Ascending aorta (tissue), 2 donors: ENCODE measurements at places on chromosomes 16 and 17. TPM values are rescaled to one million over a fixed set of nuclear protein-coding genes. Genes with fewer than 3 reads are reported as not detected.

The KRT24 gene
- total RNA-seq: not detected

DNA sequence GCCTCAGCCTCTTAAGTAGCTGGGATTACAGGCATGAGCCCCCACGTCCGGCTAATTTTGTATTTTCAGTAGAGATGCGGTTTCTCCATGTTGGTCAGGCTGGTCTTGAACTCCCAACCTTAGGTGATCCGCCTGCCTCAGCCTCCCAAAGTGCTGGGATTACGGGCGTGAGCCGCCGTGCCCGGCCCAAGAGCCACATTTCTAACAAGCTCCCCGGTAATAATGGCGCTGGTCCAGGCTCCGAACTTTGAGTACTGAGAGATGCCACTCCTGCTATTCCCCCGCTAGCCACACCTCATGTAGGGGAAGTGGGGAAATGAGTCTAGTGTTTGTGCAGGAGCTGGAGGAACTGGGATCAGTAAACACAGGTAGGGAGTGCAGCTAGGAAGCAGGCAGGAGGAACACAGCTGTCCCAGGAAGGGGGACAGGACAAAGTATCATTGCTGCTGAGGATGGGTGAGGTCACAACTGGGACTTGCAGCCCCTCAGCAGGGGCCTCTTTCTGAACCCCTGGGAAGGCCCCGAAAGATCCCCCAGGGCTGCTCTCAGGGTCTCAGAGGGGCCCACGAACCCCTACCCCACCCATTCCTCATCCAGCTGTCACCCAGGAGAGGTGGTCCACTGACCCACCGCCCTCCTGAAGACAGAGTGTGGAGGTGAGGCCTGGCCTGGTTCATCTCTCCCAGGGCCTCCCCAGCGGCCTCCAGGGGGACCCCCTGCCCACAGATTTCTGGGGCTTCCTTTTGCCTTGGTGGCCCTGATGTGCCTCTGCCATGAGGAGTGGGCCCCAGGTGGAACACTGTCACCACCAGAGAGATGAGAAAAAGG is 3.7 kb upstream of the KREMEN2 start:
- DNase-seq: no peak

DNA sequence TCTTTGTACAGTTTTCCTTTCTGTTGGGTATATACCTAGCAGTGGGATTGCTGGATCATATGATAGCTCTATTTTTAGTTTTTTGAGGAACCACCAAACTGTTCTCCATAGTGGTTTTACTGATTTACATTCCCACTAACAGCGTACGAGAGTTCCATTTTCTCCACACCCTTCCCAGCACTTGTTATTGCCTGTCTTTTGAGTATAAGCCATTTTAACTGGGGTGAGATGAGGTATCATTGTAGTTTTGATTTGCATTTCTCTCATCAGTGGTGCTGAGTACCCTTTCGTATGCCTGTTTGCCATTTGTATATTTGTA is 887 bp upstream of the EVI2B start:
- no peak for DNase-seq

DNA sequence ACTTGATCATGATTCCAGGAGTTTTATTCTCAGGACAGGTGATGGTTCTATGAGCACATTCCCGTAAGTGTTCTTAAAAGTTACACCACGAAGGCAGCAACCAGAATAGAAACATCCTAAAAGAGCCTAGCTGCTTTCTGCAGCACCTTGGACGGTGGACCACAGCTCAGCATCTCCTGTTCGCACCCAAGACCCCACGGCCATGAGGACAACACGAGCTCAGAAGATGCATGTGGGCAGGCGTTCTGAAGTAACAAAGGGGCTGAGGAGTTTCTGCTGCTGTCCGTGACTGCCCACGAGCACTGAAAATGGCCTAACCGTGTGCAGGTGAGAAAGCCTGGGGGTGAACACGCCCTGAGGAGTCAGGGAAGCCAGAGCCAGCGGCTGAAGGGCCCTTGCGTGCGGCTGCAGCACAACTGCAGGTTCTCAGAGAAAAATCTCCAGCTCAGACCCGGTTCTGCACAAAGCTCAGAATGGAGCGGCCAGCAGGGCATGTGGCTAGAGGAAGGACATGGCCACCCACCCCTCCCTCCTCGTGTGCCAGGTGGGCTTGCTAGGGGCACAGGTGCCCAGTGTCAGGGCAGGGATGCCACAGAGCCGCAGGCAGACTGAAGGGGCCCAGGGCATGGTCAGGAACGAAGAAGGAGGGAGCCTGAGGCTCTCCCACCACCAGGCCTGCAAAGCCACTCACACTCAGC is 10.8 kb upstream of the C16orf95 start:
- no peak for DNase-seq

DNA sequence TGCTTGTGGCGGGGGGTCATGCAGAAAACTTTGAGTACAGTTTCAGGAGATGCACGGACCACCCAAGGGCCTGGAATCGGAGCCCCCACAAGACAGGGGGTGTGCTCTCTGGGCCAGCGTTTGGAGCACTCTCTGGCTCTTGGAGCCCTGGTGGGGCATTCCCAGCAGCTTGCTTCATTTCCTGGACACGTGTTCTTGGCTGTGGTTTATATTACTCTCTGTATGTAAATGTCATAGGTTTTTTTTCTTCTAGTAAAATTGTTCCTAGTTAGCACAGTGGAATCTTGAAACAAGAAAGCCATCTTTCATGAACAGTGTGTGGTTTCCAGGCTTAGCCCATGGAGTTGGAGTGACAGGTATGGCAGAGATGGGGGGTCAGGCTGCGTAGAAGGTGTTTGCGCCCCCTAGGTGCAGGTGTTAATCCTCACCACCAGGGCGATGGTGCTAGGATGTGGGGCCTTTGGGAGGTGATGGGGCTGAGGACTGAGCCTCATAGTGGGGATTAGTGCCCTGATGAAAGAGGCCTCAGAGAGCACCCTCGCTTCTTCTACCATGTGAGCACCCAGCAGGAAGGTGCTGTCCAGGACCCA is 79.8 kb downstream of the JPH3 start:
- no peak for DNase-seq

- DNase-seq: no peak
These were observed 183.1 kb upstream of the CCL2 start for GRCh38 chr17:34071886-34072420.

The CD19 gene
- total RNA-seq: not detected

The TBC1D3C gene
- total RNA-seq: not detected

The KRTAP17-1 gene
- not detected for total RNA-seq

- DNase-seq: no peak
These were observed 202.7 kb downstream of the CDH11 start for GRCh38 chr16:64919141-64919540.

GRCh38 chr17:34692920-34693319 is 113.5 kb downstream of the TMEM132E start:
- no peak for DNase-seq

The UMOD gene
- not detected for total RNA-seq

The CIBAR2 gene
- total RNA-seq: not detected

The SPATA22 gene
- total RNA-seq: not detected

The PMFBP1 gene
- total RNA-seq: not detected

- no peak for DNase-seq
These were observed 43.0 kb upstream of the MYOCD start for GRCh38 chr17:12622726-12623125.

DNA sequence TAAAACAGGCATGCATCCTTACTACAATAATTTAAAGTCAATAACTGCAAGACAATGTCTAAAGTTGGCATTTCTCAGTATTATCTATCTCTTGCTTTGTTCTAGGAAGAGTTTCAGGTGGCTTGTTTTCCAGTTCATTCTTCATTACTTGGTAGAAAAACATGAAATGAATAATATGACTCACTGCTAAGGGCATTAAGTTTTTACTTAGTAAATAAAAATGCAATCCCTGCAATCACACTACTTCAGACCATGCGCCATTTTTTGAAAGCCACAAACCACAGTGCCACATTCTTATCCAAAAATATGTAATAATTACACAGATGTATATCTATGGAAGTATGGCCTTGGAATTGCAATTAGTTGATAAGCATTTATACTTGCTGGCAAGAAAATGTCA is 55.4 kb downstream of the CREBBP start:
- DNase-seq: no peak

DNA sequence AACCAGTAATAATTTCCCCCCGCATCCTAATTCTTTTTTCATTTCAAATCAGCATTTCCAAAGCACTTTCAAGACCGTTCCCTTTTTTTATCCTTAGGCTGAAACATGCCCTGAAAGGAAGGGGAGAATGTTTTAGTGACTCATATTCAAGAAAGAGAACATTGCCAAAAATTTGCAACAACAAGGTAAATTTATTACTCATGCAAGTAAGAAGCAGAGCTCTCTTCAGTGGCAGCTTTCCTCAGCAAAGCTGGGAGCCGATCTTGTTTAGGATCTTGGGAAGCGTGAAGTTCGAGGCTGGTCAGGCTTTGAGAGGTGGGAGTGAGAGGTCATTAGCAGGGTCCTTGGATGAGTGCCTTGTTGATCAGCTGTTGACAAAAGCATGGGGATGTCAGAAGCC is 129.5 kb downstream of the PRKCA start:
- DNase-seq: no peak

- no peak for DNase-seq
These were observed 59.6 kb downstream of the ABAT start for GRCh38 chr16:8733849-8734540.

DNA sequence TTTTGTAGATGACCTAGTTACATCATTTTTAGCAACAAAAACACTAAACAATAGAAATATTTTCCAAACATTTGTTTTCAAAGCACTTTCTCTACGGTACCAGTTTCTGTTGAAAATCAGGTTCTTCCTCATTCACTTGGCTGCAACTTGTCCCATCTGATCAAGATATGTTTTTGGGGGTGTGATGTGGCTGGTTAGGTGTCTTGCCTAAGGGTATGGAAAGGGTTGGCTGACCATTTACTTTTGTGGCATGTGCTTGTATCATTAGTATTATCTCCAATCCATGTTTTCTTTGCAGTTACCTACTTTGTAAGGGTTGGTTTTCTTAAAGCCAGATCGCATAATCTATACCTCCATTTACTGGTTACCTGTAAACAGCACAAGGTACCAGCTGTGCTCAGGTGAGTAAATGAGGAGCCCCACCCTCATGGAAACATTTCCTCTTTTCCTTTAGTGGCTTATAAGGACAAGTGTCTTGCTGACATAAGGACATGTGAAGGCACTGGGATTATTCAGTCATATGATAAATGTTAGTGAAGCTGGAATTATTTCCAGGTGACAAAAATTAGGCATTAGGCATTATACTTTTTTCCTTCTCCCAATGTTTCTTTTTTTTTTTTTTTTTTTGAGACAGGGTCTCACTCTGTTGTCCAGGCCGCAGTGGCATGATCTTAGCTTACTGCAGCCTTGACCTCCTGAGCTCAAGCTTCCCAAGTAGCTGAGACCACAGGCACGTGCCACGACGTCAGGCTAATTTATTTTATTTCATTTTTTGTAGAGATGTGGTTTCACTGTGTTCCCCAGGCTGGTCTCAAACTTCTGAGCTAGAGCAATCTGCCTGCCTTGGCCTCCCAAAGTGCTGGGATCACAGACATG is 162.0 kb downstream of the CCDC182 start:
- DNase-seq: no peak

GRCh38 chr17:38910325-38910724 is 15.1 kb upstream of the LASP1NB start:
- peak; percentile 31 for DNase-seq

The SHISA6 gene
- 0.11 TPM for total RNA-seq

The CCDC78 gene
- 8.2 TPM for total RNA-seq

DNA sequence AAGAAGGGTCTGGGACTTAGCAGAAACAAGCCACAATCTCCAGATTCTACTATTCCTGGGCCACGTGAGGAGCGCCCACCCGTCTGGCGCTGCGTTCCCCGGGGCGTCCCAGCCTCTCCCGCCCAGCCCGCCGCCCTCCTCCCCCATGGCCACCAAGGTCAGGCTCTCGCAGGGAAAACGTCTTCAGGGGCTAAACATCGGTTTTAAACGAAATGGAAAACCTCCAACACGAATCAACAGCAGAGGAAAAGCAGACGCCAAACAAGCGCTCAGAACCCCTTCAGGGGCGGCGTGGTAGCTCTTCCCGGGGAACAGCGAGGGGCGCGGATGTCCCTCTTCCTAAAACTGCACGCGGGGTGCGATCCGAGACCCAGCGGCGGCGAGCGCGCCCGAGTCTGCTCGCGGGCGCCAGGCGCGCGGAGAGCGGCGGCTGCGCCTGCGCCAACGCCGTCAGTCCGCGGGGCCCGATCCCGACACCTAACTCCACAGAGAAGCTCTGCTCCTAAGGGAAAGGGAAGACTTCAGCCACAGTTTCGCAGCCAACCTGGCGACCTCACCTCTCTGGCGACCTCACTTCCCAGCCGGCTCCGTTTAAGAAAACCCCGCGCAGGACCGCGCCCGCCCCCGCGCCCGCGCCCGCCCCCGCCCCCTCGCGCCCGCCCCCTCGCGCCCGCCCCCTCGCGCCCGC is 505 bp upstream of the COG1 start:
- no peak for DNase-seq

GRCh38 chr17:7250695-7251627 is 573 bp downstream of the CTDNEP1 start:
- peak; percentile 71 for DNase-seq

The MIS12 gene
- total RNA-seq: 17.5 TPM

The SULT1A4 gene
- total RNA-seq: 20.9 TPM

The NPIPB13 gene
- total RNA-seq: 1.3 TPM

GRCh38 chr16:54280751-54281150 is 5.8 kb downstream of the IRX3 start:
- peak; percentile 34 for DNase-seq

- DNase-seq: no peak
These were observed 36.9 kb downstream of the YPEL2 start for GRCh38 chr17:59368218-59368857.

DNA sequence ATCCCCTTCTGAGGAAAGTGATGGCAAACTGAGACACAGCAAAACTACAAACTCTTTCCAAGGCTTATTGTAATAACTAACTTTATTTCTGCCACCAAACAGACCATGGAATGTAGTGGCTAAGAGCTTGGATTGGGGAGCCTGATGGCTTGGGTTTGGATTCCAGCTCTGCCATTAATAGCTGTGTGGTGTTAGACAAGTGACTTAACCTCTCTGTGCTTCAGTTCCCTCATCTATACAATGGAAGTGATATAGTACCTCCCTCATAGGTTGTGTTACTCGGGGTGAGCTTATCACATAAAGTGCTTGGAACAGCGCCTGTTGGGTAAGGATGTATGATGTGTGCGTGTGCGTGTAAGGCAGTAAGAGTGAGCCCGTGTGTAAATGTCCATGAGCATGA is 5.9 kb upstream of the RNF112 start:
- DNase-seq: no peak

GRCh38 chr16:50696575-50697420 is 3.4 kb downstream of the NOD2 start:
- peak; percentile 80 for DNase-seq

GRCh38 chr16:73432850-73433730 is 385.2 kb upstream of the ZFHX3 start:
- DNase-seq: no peak

- DNase-seq: no peak
These were observed 91.6 kb downstream of the CMC2 start for GRCh38 chr16:80915079-80915450.

The ICAM2 gene
- total RNA-seq: 212 TPM

GRCh38 chr16:10992112-10992511 is 47.7 kb downstream of the CLEC16A start:
- DNase-seq: no peak
